ENCODE measurements at places on chromosomes 2 and 18.

DNA sequence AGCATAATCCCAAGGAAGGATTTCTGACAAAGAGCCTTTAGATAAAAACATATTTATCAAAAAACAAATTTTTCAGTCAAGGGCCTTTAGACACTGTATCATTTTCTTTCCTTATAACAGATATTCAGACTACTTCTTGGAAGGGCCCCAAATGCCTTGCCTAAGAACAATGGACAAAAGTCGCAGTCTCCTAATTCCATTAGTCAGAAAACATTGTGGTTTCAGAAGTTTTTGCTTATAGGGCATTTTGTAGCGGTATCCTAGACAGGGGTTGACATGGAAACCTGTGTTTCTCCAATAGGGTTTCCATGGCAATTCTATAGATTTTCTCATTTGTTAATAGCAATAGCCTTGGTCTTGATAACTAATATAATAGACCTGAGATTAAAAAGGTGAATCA, 36.7 kb upstream of the AGPS start:
- DNase-seq: no peak

GRCh38 chr2:149463328-149464002, 124.1 kb downstream of the MMADHC start:
- no peak for DNase-seq

- DNase-seq: no peak
Observed at GRCh38 chr2:216206041-216206703, 97.0 kb downstream of the XRCC5 start.

GRCh38 chr2:238425505-238425978, 1.2 kb upstream of the ASB1 start:
- no peak for DNase-seq

DNA sequence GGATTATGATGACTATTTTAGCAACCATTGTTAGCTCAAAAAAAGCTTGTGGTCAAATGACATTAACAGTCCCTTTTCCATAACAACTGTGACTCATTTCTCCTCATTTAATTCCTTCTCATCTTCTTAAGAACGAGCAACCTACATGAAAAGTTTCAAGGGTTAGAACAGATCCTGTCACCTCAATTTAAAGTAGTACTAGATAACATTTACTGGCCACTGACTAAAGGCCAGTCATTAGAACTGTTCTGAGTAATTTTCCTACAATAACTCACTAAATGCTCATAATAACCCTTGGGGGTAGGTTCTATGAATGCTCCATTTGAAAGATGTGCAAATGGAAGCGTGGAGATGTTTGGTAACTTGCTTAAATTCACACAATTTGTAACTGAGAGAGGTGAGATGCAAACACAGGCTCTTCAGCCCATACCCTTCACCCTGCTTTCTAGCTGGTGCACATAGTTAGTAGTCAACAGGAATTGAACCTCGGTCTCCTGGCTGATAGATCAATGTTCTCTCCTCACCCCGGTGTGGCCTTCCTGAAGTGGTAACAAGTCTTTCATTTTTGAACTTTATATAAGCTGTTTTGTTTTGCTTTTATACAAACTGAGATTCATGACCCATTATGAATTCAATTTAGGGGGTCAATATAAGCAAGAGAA, 212.5 kb downstream of the SETBP1 start:
- DNase-seq: no peak

GRCh38 chr18:477565-477964, 22.9 kb downstream of the COLEC12 start:
- DNase-seq: no peak

DNA sequence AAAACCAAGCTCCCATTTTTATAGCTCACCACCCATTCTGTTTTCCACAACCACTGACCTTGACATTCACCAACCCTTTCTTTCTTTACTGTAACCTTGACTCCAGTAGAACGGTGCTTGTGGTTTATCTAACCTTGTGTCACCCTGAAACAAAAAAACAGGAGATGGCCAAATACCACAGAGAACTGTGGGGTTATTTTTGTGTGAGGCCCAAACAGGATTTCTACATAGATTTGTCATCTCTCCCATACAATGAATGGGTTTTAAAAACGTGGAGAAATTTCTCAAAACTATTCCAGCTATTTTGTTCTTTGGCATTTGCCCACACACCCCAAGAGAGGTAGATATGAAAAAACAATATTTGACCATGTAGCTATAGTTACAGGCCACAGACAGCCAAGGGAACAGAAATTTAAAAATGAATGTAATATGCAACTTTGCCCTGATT, 231.3 kb upstream of the TANK start:
- DNase-seq: no peak

DNA sequence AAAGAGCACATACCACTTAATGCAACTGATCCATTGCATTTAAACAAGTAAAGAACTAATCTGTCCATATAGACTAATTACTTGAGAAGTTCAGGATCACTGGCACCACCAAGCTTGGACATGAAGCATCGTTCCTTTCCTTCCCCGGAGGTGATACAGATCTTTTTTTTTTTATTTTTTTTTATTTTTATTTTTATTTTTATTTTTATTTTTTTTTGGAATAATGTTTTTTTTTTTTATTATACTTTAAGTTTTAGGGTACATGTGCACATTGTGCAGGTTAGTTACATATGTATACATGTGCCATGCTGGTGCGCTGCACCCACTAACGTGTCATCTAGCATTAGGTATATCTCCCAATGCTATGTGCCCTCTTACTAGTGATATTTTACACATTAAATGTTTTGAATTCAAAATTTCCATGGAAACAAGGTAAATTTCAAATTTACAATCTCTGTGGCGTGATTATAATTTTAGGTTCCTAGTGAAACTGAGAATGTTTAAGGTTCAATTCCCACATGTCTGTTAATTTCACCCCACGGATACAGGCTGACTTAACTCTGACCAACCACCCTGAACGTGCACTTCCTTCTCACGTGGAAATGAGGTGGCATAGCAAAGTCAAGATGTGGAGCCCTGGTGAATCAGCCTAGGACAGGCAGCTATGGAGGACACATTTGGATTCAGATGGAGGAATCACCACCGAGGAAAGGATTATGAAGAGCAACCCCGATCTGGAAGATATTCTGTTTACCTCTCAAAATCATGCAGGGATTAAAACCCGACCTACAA, 101.6 kb upstream of the THOC1 start:
- DNase-seq: no peak

DNA sequence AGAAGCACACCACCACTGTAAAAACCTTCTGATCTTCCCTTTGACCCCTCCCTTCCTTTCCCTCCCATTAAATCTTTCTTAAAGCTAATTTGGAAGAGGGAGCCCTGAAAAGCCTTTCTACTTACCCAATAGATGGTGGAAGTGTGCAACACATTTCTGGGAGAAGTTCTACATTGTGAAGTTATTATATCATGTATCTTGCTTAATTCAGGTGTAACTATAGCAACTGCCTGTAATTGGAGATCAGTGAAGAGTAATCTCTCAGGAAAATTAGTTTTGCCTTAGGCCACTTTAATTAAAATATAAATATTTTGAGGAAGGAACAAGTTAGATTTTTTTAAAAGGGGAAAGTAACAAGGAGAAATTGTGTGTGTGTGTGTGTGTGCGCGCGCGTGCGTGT, 266.0 kb downstream of the SH3BP4 start:
- DNase-seq: no peak

DNA sequence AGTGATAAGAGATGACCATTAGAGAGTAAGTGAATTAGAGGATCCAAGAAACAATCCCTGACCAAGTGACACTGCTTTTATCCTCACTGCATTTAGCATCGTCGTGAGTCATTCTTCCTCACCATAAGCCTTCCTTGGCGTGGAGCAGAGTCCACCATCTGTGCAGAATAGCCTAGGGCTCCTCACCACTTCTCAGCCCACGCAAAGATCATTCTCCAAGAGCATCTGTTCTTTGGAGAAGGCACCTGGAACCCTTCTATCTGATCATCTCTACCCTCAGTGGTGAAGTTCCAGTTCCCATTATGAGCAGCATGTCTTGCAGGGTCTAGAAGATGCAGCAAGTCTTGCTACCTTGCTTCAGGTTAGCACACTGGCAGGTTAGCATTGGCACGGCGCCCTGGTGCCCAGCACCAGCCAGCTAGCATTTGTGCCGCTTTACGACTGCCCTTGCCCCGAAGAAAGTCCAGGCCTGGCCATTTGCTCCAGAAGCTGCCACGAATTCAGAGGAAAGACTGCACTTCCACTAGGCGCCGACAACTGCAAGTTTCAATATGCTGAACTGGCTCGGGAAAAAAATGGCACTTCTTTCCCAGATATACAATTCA, 225.8 kb downstream of the TTC32 start:
- no peak for DNase-seq

GRCh38 chr2:236073867-236074655, 94.1 kb downstream of the GBX2 start:
- DNase-seq: no peak

DNA sequence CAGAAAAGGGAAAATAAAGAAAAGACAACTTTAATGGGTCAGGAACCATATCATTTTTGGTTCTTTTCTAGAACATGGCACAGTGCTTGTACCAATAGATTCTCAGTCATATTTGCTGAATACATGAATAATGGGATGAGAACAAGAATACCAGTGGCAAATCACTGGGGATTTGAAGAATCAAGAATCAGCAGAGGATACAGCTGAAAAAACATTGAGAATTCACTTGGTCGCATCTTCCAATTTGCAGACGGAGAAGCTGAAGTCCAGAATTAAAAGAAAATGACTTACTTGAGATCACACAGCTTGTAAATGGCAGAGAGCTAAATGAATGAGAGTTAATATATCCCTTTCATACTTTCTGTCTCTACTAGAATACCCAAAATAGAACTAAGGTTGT, 362.2 kb downstream of the RAD51AP2 start:
- no peak for DNase-seq

DNA sequence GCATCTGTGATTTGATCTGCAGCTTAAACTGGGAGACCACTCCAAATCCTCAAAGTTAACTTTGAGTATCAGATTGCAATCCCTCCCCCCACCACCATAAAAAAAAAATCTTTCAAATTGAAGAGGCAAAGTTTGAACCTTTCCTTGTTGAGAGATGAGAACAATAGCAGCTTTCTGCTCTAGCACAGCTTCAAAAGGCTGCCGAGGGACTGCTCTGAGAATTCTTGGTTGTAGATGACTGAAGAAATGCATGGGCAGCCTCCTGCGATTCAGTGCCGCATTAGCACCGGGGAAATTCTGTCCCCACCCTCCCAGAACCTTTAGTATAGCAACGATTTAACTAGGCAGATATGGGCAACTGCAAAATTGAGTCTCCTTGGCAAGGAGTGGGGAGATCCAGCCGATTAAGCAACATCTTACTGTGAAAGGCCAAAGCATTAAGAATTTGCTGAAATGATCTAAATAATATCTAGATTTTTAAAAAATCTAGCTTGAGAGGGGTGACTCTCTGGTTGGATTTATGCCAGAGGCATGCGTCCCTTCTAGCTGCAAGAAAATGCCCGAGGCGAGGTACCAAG, 3.9 kb upstream of the SP5 start:
- no peak for DNase-seq

GRCh38 chr2:176521878-176522670, 252.8 kb downstream of the MTX2 start:
- no peak for DNase-seq

- DNase-seq: no peak
Observed at GRCh38 chr18:11310476-11311086, 161.2 kb upstream of the PIEZO2 start.
